ENCODE measurements at places on chromosomes 12 and 14. TPM values are rescaled to one million over a fixed set of nuclear protein-coding genes. Genes with fewer than 3 reads are reported as not detected.

GRCh38 chr14:49886523-49886922 is 6.4 kb upstream of the ARF6 start:
- DNase-seq, result no peak

- peak; percentile 57 for DNase-seq
Observed at GRCh38 chr12:113386866-113387566, 16.7 kb downstream of the SDS start.

GRCh38 chr12:106759526-106760183 is 14.8 kb upstream of the RIC8B start:
- no peak for DNase-seq

PTPN6 gene
- total RNA-seq, result 0.36 TPM

RPGRIP1 gene
- under 0.01 TPM for total RNA-seq

LRIG3 gene
- total RNA-seq, result 96.1 TPM

PTCSC3 gene
- total RNA-seq, result not detected
